ENCODE measurements at places on chromosomes 5 and 9. TPM values are rescaled to one million over a fixed set of nuclear protein-coding genes. Genes with fewer than 3 reads are reported as not detected.

CORO2A gene
- 0.92 TPM for total RNA-seq

HMGCS1 gene
- total RNA-seq, result 230 TPM

FGFR4 gene
- total RNA-seq, result 1.6 TPM

ZNF618 gene
- total RNA-seq, result 0.19 TPM

SHISAL2B gene
- not detected for total RNA-seq

SLCO6A1 gene
- not detected for total RNA-seq

RNF180 gene
- not detected for total RNA-seq

CDKN2B-AS1 gene
- total RNA-seq, result 0.42 TPM

MAT2B gene
- total RNA-seq, result 104 TPM

COL5A1 gene
- total RNA-seq, result not detected

Data from activated CD4-positive, alpha-beta T cell treated with anti-CD3 and anti-CD28 coated beads, Interleukin-2, amount 10 ng/mL, durations not matched to agents 24 days and 14 days (primary cell).